ENCODE measurements at places on chromosomes 4 and X. TPM values are rescaled to one million over a fixed set of nuclear protein-coding genes. Genes with fewer than 3 reads are reported as not detected.

SYP gene
- under 0.01 TPM for total RNA-seq

UPF3B gene
- 3.1 TPM for total RNA-seq

TCEAL7 gene
- total RNA-seq, result 0.50 TPM

CACNA1F gene
- total RNA-seq, result 0.07 TPM

GRIA2 gene
- total RNA-seq, result not detected

Measured in nasal cavity respiratory epithelium epithelial cell of viscerocranial mucosa (primary cell).